GDM1 (cell line): ENCODE measurements at places on chromosomes 7 and 10.

GRCh38 chr7:91270372-91270771 is 6.1 kb downstream of the FZD1 start:
- DNase-seq: no peak

DNA sequence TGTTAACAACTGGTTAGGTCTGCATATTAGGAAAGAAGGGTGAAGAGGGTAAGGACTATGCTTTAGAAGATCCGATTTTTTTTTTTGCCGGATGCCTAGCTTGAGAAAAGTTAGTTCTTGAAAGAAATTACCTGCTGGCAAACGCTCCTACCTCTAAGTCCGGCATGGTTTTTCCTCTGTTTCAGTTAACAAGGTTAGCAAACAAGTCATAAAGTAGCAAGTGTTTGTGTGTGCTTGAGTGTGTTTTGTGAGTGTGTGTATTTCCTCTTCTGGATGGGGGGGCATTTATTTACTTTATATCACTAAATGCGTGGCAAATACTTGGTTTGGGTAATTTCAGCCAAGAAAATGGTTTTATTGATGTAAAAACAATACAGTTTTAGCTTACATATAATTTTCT is 195.6 kb downstream of the SUGCT start:
- no peak for DNase-seq

DNA sequence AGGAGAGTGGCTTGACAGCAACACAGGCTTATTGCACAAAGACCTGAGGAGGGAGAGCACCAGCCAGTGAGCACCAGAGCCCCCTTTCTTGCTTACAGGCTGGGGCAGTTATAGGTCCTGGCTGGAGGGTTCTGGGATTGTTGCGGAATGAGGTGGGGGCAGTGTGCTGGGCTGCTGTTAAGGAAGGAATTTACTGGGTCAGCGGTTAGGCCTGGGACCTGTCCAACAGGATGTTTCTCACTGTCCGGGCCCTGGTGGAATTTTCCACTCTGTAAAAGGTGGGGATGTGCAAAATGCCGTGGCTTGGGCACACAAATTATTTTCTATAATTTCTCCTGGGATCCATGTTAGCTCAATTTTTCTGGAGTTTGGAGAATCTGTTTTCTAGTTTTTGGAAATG is 757.3 kb downstream of the TYW1 start:
- no peak for DNase-seq

DNA sequence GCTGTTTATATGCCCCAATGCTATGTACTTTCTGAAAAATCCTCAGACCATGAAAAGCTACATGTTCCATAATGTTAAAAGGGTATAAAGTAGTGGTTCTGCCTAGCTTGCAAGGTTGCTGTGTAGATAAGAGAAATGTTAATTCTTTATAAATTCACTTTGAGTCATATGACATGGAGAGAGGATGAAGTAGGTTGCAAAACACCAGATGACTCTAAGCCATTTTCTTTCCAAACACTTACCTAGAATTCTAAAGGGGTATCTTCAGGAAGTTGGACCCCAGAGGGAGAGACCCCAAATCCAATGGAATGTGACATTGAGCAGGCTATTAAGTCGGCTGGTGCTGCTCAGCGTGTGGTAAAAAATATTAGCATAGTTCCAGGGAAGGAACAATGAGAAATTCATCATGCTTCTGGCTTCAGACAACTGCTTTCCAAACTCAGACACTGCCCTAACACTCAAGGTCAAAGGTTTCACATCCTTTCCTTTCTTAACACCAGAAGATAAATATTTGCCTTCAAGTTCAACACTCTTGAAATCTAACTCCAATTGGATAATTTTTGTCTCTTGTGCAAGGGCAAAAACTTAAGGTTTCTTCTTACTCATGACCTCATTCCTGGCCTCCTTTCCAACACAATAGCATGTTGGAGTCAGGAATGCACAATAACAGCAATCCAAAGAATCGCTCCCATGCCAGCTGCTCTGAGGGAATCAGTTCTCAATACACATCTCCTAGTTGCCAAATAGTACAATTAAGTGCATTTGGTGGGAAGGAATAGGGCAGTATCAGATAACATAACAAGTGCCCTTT is 100.7 kb upstream of the AFAP1L2 start:
- no peak for DNase-seq

DNA sequence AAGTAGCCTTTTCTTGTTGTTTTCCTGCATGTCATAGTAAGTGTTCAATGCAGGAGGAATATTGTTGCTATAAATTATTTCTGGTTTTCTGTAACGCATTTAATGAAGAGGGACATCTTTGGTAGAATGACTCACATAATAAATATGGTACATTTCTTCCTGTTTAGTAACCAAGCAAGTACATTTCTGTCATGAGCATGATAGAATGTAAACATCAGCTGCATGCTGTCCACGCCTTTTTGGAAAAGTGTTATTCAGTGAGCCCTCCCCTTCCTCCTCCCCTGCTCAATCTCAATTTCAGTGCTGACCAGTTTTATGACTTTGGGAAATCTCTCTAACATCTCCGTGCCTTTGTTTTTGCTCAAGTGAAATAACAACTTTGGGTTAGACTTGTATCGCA is 664.0 kb downstream of the XPNPEP1 start:
- DNase-seq: no peak

DNA sequence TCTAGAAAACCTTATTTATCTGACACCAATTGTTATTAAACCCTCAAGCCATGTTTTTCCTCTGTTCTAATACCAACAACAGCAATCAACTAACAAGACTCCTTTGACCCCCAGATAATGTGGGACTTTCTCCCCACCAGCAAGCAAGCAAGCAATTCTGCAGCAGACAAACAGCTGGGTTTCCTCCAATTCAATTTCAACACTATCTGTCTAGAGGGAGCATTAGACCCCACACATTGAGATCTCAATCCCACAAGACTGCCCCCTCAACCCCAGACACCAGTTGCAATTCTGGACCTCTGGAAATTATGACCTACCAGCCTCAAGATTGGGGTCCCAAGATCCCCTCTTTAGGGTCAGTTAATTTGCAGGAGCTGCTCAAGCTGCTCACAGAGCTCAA is 89.4 kb upstream of the TMEM26 start:
- DNase-seq: no peak

- no peak for DNase-seq
Observed at GRCh38 chr7:136049117-136049516, 72.0 kb upstream of the MTPN start.

GRCh38 chr7:120272261-120272660 is 714 bp upstream of the KCND2 start:
- peak; percentile 22 for DNase-seq

GRCh38 chr7:30148951-30149459 is 14.2 kb downstream of the MTURN start:
- DNase-seq: peak; percentile 28

DNA sequence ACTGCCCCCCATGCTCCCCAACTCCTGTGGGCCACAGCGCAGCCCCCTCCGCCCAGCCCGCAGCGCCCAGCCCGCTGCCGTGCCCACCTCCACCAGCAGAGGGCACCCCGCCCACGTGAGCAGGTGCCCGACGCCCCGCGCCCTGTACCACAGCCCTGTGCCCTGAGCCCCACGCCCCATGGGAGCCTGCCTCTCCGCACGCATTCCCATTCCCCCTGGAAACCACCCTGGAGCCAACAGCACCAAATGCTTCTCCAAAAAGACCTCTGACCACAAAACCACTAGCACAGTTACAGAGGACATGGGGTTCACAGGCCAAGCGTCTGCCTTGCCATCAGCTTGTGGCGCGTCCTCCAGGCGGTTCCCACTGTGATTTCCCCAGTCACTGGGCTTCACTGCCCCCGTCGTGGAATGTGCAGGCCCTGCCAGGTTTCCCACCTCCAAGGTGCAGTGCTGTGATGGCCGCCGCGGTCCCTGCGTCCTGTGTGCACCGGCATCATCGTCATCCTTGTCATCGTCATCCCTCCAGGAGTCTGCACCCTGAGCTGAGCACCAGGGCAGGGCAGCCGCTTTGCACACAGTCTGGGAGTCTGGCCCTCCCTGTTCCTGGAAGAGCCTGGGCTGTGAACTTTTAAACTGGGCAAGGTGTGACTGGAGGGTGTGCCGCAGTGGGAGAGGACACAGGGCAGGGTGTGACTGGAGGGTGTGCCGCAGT is 61.7 kb downstream of the PWWP2B start:
- DNase-seq: no peak

DNA sequence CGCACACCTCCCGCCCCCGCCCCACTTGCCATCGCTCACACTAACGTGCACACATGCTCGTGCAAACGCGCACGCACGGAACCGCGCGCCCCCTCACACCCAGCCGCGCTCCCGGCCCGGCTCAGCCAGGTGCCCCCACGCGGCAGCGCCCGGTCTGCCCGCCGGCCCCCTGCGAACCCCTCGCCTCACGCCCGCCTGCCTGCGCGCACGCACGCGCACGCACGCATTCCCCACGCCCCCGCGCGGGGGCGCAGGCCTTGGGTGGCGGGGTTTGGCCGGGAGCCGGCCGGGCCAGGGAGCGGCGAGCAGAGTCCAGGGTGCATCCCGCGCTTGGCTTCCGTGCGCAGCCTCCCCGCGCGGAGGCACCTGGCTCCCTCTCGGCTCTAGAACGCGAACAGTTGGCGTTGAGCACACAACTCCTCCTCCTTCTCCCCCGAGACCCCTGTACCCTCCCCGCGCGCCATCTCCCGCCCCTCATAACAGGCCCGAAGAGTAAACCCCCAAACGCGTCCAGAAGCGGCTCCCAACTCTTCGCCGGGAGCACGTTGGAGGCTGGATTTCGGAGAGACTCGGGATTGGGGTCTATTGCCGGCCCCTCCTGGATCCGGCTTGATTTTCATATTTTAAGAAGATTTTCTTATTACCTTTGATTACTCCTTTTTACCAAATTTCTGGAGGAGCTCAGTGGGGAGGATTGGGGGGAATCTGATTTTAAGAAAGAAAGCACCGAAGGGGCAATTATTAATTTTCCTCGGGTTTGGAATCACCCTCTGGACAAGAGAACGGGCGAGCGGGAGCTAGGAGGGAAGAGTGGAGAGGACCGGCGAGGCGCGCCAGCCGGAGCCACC is 527 bp upstream of the SORCS3 start:
- DNase-seq: no peak

DNA sequence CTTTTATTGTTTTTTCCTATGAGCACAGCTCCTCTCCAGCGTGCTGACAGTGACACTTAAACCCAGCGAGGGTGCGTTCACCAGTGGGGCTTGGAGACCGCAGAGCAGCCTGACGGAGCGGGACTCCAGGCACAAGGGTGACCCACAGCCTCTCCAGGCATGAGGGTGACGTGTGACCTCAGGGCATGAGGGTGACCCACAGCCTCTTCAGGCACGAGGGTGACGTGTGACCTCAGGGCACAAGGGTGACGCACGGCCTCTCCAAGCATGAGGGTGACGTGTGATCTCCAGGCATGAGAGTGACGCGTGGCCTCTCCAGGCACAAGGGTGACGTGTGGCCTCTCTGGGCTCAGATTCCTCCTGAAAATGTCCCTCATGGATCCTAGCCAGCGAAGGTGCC is 164.3 kb upstream of the TCERG1L start:
- DNase-seq: no peak

GRCh38 chr10:13483073-13483472 is 45.7 kb downstream of the BEND7 start:
- DNase-seq: no peak

GRCh38 chr10:15426558-15426957 is 55.5 kb upstream of the FAM171A1 start:
- no peak for DNase-seq

- no peak for DNase-seq
Observed at GRCh38 chr10:60277656-60278055, 112.0 kb downstream of the ANK3 start.

- no peak for DNase-seq
Observed at GRCh38 chr10:69710008-69710888, 80.2 kb downstream of the FAM241B start.

DNA sequence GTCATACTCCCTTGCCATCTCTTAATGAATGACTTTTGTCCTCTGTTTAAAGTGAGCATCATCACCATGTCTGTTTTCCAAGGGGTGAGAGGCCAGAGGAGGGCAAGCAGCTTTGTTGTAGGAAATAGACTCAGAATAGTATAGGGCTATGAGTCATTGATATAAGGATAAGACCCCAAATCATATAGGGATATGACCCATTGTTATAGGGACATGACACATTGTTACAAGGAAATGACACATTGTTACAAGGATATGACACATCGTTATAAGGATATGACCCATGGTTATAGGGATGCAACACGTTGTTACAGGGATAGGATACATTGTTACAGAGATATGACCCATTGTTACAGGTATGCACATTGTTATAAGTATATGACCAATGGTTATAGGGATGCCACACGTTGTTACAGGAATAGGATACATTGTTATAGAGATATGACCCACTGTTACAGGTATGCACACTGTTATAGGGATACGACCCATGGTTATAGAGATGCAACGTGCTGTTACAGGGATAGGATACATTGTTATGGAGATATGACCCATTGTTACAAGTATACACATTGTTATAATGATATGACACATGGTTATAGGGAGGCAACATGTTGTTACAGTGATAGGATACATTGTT is 311.1 kb upstream of the ADARB2 start:
- no peak for DNase-seq

GRCh38 chr7:98459529-98459928 is 58.6 kb upstream of the BAIAP2L1 start:
- no peak for DNase-seq

DNA sequence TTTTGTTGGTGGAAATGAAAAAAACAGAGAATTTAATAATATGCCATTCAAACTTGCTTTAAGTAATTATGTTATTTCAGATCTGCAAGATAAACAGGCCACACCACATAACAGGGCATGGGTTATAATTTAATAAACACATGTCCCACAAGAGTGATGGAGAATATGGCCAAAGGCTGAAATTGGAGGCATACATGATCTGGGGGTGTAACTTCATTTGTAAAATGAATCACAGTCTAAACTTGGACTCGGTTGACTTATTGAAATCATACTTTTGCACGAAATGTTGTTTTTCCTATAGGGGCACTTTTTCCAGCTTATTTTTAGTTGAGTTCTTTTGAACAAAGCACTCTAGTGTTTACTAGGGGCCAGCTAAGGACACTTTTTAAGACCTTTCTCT is 151.6 kb downstream of the TMEM26 start:
- no peak for DNase-seq

GRCh38 chr7:121273467-121274167 is 55.2 kb upstream of the WNT16 start:
- DNase-seq: no peak

DNA sequence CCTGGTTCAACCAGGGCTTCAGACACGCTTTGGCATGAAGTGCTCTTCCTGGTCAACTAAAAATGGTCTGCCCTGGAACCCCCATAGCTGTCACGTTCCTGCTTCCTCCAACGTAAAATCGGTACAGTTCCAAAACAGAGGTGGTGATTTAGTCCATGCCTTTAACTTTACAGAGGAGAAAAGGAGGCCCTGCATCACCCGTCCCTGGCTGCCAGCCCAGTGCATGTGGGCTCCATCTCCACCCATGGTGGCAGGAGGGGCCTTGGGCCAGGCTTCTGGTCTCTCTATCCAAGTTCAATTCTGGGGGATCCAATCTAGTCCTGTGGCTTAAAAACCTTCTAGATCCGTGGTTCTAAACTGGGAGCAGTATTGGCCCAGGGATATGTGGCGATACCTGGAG is 18.7 kb downstream of the ECHDC3 start:
- DNase-seq: no peak

GRCh38 chr7:150791304-150791703 is 8.9 kb downstream of the TMEM176B start:
- no peak for DNase-seq

GRCh38 chr7:101612885-101613515 is 16.1 kb downstream of the MYL10 start:
- DNase-seq: no peak

- DNase-seq: no peak
Observed at GRCh38 chr7:55478700-55479099, 93.6 kb downstream of the VOPP1 start.

- DNase-seq: no peak
Observed at GRCh38 chr10:79153745-79154144, 85.0 kb downstream of the ZMIZ1 start.
